SHP77 (cell line): ENCODE measurements at places on chromosomes 1 and 21.

- no peak for DNase-seq
These were observed 200.0 kb downstream of the GABPA start for GRCh38 chr21:25934771-25935224.

DNA sequence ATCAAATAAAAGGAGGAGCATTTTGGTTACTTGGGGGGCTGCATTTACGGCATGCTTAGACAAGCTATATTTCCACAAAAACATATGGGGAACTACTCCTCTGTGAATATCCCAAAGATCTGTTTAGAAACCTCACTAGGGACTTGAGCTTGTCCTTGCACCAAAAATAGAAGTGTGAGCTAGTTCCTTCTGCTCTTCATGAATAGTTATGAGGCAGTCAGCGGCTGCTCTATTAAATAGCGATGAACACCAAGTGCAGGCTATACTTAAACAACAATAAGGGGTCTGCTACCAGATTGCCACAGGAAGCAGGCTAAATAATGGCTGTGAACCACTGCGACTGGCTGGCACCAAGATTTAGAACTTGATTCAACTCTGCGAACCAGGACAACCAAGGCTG lies 190.1 kb downstream of the PCP4 start:
- DNase-seq = no peak

DNA sequence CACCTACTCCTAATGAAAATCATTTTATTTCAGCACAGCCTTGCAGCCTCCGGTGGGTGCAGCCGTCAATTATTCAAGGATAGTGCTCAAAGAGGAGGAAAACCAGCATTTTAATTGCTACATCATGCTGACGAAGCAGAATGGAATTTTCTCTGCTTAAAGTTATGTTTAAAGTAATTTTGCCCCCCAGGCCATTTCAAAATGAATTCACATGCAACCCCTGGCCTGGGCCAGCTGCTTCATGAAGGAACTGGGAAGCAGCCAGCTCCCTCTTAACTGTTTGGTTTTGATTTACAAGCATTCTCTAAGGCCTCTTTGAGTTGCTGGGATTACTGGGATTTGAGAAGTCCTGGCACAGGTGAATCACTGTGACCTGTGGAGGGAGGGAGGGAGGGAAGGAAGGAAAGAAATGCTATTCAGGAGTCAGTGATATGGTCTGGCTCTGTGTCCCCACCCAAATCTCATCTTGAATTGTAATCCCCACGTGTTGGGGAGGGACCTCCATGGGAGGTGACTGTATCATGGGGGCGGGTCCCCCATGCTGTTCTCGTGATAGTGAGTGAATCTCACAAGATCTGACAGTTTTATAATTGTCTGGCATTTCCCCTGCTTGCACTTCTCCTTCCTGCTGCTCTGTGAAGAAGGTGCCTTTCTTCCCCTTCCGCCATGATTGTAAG lies 66.0 kb downstream of the PGBD5 start:
- no peak for DNase-seq

DNA sequence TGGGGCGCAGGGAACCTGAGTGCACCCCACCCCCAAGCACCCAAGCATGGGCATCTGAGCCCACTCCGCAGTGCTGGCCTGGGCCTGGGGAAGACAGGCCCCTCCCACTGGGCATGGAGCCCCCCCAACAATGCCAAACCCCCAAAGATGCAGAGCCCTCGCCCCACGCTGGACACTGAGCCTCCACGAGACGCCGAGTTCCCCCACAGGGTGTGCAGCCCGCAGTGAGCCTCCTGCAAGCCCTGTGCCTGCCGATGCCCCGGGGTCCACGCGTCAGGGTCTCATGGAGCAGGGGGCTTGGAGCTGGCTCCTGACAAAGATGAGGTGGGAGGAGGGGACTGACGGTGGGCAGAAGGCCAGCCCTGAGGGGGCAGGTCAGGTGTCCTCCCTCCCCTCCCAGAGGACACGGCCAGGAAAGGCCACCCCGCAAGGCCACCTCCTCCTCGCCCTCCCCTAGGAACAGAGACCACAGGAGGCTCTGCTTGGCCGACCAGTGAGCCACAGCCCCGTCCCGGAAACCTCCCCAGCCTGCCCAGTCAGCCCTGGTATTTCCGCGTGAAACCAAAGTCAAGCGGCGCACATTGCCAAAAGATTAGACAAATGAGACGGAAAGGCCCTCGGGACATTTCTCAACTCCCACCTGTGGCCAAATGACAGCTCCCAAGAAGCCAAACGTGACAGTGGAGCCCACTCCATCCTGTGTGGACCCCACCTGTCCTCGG lies 33.4 kb downstream of the MEGF6 start:
- DNase-seq = no peak

- DNase-seq = no peak
These were observed 10.8 kb upstream of the PLEKHG5 start for GRCh38 chr1:6502000-6502891.

GRCh38 chr1:165824269-165824643 lies 3.2 kb upstream of the UCK2 start:
- no peak for DNase-seq

DNA sequence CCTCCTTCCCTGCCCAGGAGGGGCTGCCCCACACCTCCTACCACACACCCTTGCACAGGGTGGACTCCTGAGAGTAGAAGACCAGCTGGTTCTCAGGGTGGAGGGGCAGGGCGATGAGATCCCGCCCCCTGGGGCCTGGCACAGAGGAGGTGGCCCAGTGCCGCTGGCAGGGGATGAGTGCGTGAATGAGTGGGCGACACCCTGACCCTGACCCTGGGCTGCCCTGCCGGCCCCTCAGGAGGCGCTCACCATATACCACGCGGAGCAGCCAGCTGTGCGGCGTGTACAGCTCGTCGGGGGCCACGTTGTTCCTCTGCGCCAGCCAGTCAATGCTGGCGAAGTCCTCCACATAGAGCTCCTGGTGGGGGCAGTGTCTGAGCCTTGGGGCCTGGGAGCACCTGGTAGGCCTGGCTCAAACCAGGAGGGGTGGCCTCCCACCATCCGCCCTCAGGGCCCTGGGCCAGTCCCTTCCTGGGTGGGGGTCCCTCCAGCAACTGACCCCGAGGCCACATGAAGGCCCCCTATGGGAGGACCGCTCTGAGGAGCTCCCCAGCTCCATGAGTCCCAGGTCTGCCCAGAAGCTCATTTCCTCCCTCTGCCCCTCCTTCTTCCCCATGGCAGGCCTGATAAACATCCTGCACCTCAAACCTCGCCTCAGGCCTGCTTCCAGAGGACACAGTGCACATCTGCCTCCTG lies 13.0 kb downstream of the LSS start:
- no peak for DNase-seq

GRCh38 chr1:63592536-63593302 lies 492 bp upstream of the PGM1 start:
- DNase-seq = no peak

- DNase-seq = no peak
These were observed 51.5 kb downstream of the TOMM20 start for GRCh38 chr1:235077163-235077540.

DNA sequence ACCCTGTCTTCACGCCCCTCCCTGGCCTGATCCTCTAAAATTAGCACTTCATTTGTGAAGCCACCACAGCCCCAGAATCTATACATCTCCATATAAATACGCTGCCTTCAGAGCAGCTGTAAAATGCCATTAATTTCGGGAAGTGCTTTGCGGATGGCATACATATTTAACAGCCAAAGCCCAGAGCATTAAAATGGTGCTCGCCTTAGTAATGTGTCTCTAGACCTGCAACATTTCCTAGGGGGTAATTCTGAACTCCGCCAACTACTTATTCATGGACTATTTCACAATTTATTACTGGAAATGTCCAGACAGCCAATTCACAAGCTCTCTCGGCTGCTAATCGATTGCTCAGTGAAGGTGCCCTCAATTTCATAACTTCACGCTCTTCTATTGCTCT lies 189.4 kb downstream of the GRIK3 start:
- DNase-seq = no peak

DNA sequence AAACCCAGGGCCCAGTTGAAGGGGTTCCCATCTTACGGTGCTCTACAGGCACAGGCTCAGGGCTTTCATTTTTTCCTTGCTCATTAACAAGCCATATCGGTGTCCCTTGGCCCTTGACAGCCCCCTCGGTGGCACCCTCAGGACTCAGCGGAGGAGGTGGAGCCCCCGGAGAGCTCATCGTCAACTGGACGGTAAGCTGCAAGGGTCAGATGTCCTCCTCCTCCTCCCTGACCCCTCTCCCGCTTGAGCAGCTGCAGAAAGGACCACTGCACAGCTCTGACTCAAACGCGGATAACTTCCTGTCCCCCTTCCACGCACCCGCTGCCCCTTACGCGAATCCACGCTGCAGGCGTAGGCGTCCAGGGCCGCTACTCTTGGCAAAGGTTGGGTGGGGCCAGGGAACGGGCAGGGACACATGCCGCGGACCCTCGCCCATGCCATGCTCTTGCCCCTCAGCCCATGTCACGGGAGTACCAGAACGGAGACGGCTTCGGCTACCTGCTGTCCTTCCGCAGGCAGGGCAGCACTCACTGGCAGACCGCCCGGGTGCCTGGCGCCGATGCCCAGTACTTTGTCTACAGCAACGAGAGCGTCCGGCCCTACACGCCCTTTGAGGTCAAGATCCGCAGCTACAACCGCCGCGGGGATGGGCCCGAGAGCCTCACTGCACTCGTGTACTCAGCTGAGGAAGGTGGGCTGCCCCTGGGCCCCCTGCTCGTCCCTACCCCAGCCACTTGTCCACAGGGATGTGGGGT lies 14.7 kb downstream of the TMEM81 start:
- no peak for DNase-seq

- no peak for DNase-seq
These were observed 45.9 kb upstream of the EDN2 start for GRCh38 chr1:41530411-41530810.

- DNase-seq = no peak
These were observed 16.3 kb downstream of the L1TD1 start for GRCh38 chr1:62210960-62211359.

GRCh38 chr1:112359961-112360767 lies 35.9 kb upstream of the CTTNBP2NL start:
- no peak for DNase-seq

DNA sequence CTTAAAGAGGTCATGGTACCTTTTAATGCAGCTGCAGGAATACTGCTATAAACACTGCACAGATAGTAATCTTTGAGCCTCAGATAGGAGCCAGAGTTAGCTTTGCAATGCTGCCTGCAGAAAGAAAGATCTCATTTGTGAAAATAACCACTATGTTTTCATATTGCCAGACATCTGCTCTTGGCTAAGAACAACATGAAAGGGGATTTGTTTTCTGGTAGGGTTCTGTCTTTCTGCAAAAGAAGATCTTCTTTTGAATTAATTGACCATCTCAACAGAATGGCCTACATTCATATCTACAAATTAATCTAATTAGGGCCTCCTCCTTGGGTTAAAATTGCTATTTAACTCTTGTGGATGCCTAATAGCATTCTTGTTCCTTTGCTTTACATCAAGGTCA lies 177.6 kb upstream of the DPYD start:
- DNase-seq = no peak

DNA sequence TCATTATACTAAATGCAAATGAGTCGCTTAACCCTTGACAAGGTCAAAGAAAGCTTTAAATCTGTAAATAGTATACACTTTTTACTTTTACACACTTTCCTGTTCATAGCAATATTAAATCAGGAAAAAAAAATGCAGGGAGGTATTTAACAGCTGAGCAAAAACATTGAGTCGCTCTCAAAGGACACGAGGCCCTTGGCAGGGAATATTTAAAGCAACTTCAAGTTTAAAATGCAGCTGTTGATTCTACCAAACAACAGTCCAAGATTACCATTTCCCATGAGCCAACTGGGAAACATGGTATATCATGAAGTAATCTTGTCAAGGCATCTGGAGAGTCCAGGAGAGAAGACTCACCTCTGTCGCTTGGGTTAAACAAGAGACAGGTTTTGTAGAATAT lies 62.7 kb downstream of the CAPN2 start:
- DNase-seq = no peak

DNA sequence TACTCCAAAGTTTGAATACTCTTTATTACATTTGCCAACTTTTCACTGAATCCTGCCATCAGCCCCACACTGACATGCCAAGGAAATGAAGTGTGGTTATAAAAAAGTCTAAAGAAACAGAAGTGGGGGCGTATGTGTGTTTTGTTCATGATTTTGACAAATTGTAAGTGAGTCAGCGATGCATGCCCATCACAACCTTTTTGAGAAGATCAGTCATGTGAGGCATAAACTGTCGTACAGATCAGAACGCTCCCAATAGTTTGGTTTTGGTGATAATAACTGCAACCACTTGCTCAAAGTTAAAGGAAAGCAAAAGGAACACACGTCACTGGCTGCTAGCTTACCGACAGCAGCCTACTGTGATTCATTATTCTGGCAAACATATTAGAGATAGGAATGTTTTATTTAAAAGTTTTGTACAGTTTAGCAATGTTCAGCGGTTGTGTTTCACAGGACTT lies 95.6 kb downstream of the RGS2 start:
- DNase-seq = no peak

DNA sequence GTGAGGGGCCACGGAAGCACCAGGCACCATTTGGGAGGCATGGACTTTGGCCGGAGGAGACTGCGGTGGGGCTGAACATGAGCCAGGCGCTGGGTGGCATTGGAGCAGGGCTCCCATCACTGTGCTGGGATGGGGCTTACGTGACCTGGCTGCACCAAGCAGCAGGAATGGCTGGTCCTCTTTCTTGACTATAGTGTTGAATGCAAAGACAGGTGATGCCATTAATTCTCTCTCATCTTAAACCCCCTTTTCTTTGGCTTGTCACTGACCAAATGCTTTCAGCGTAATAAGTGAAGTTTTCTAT lies 447.9 kb downstream of the CAMTA1 start:
- no peak for DNase-seq

DNA sequence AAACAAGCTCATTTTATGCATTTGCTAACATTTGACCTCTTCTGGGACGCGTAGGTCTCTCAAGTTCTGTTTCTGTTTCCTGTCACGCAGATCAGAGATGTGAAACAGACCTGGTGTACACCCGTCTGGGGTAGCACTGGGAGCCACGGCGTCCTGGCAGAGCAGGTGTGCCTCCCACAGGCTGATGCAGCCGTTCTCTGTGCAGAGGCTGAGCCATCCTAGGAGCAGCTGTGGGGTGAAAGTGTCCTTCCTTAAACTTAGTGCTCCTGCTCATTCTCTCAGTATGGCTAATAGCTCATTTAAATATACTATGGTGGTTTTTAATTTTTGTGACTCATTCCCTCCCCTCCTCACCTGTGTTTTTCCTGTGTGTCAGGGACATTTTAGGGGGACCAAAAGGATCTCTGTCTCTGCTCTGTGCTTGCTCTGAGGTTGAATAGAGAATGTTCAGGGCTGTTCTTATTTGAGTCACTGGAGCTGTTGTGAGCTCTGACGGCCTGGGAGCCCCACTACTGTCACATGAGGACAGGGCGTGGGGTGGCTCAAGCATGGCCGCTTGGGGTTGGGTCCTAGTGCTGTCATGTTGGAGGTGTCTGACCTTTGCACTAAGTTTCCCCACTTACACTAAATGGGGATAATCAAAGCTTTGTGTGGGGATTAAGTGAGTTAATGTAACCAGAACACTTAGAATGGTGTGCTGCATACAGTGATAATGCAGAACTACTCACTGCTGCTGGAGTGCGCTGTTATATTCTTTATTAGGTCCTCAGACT lies 43.0 kb downstream of the GALNT2 start:
- peak; percentile 62 for DNase-seq

GRCh38 chr1:27364696-27365371 lies 1.9 kb downstream of the MAP3K6 start:
- no peak for DNase-seq

- no peak for DNase-seq
These were observed 366.8 kb upstream of the DPYD start for GRCh38 chr1:98287626-98288025.

- DNase-seq = no peak
These were observed 259.1 kb downstream of the NFIA start for GRCh38 chr1:61341426-61341825.
